ENCODE measurements at places on chromosomes 16 and 17. TPM values are rescaled to one million over a fixed set of nuclear protein-coding genes. Genes with fewer than 3 reads are reported as not detected.
A peak's percentile ranks its signal among the peaks of the same experiment; 100 is the strongest.

DNA sequence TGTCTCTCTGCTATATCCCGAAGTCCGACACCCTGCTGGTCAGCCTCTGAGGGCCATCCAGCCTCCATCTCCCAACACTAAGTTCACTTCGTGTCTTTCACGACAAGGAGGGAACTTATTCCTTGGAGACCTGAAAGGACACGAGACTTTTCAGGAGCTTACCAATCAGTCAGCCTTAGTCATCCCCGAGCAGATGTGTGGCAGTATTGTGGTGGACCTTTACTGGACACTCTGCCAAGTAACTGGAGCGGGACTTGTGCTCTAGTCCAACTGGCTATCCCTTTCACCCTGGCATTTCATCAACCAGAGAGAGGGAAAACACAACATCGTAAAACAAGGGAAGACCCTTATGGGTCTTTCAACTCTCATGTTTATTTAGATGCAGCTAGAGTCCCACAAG lies 87.1 kb downstream of the EMP2 start:
- DNase-seq: no peak

GRCh38 chr17:70691150-70691549 lies 521.8 kb downstream of the KCNJ2 start:
- DNase-seq: no peak

The TBC1D3K gene
- not detected for total RNA-seq

The ABCA6 gene
- total RNA-seq: 1.8 TPM

GRCh38 chr17:19273731-19274130 lies 36.6 kb downstream of the EPN2 start:
- no peak for DNase-seq

- DNase-seq: no peak
Measured at GRCh38 chr16:13098536-13098935, 197.1 kb downstream of the SHISA9 start.

- DNase-seq: no peak
Measured at GRCh38 chr16:77820340-77820739, 32.0 kb downstream of the VAT1L start.

DNA sequence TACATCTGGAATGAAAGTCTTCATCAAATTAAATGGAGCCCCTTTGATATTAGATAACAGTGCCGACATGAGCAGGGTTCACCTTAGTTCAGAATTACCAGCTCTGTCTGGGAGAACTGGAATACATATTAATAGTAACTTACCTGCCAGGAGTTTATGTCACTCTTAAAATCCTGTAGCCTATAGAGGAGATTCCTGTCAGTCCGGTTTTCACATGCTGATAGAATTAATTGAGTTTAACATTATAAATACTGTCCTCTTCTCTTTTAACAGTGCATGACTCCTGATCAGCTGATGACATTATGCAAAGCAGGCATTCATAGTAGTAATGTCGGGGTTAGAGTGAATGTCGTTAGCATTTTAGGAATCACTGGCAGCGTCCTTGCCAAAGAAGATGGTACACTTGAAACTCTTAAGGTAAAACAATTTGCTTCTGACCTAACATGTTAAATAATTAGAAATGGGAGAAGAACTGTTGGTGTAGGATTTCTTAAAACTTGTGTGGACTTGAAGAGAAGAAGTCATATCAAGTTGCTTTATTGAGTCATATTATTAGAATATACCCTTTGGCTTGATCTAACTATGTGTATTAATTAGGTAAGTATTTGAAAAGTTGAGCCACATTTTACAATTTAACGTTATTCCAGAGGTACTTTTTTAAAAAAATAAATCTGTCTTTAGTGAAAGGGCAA lies 34.3 kb downstream of the HEATR3 start:
- no peak for DNase-seq

DNA sequence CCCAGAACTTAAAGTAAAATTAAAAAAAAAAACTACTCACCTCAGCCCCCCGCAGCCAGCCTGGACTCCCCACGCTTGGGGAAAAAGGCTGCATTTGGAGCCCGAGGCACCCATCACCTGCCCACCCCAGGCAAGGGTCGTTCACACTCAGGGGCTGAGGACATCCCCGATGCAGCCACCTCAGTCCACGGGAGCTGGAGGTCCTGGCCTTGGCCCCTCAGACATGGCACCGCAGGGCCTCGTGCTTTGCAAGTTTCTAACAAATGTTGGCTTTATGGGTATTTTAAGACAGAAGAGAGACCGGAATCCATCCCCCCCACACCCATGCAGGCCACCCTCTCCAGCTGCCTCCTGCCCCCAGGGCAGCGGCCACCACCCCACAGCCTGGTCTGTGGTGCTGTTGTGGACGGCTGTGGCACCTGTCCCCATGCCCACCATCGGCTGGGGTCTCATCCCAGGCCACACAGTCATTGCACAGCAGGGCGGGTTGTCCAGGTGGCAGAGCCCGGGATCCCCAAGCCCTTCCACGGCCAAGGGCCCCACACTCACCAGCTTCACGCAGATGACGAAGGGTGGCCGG lies 116.4 kb upstream of the ZNF750 start:
- peak; percentile 30 for DNase-seq

The MYH11 gene
- total RNA-seq: 0.19 TPM

GRCh38 chr17:50953518-50953830 lies 87.3 kb upstream of the TOB1 start:
- no peak for DNase-seq

The PLXDC1 gene
- 0.14 TPM for total RNA-seq

- DNase-seq: no peak
Measured at GRCh38 chr16:49414671-49415070, 41.1 kb downstream of the C16orf78 start.

DNA sequence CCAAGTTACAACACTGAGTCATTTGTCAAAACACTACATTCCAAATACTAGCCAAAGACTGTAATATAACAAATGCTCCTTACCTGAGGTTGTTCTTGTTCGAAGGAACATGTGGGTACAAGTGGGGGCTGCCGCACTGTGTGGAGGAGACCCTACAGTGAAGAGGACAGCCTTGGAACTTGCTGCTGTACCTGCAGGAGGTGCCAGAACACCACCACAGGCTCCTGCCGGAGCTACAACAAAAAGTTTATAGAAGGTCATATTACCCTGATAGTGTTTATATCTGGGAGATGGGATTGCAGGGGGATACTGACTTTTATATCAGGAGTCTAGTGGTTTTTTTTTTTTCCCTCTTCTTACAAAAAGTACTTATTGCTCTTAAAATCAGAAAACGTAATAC lies 37.8 kb upstream of the ALDH3A1 start:
- DNase-seq: peak; percentile 17

DNA sequence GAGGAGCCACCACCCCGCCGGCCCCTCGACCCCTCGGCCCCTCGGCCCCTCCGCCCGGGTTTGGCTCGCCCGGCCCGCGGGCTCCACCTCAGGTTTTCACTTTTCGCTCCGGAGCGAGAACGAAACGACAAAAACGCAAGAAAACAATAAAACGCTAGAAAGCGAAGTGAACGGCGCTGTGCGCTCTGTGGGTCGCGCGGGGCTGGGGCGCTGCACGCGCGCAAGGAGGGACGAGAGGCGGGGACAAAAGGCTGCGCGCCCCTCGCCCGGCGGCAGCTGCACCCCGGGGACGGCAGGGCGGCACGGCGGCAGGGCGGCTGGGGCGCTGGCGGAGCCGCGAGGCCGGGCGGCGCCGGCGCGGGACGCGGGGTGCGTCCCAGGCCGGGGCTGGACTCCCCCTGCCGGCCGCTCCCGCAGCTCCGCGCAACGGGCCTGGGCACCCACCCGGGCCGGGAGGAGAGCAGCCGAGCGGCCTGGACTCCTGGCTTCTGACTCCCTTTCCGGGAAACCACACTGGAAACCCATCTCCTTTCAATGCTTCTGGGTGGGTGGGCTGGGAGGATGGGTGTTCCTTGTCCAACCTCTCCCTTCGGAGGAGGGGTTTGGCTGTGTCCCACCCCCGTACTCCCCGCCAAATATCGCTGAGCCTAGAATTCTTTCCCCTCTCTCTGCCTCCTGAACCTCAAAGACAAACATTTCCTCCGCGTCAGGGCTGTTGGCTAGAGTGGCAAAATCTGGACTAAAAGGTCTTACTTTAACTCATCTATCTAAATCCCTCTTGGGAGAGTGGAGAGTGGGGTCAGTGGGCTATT lies 9.9 kb downstream of the TBX2 start:
- peak; percentile 67 for DNase-seq

DNA sequence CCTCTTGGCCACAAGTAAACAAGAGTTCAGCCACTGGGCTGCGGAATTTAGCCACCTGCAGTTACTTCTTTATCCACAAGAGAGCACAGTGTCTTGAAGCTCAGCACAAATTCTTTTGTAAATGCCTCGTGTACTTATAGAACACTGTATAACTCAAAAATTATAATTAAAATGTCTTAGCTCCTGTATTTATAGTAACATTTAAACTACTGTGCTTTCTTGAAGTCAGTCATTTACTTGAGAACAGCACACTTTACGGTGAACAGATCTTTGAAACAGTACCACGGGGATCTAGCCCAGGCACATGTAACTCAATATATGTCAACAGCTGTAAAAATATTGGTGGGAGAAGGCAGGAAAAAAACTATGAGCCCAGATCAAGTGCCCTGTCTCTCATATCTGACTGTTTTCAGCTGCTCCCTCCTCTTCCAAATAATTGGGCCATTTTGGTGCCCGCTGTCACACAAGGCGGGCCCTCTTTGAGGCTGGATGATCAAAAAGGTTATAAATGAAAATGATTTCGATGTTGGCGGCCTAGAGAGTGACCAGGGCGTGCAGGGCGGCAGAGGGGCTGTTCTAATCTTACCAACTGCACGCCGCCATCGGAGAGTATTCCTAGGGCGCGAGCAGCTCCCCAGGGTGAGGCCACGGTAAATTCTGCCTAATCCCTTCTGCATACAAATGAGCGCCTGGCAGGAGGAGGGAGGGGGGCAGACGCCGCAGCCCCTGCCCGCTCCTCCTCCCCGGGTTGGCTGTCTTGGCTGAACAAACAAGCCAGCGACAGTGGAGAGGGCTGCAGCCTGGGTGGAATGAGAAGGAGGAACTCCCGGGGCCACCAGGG lies 183.2 kb downstream of the C16orf78 start:
- peak; percentile 30 for DNase-seq

The HNF1B gene
- 36.9 TPM for total RNA-seq

The DNAH9 gene
- not detected for total RNA-seq

GRCh38 chr16:59567496-59567895 lies 833.4 kb upstream of the GOT2 start:
- no peak for DNase-seq

- peak; percentile 84 for DNase-seq
Measured at GRCh38 chr16:593406-593805, 3.5 kb downstream of the RAB40C start.

Data from Caco-2 (cell line).